ENCODE measurements at places on chromosomes 16 and 17.

DNA sequence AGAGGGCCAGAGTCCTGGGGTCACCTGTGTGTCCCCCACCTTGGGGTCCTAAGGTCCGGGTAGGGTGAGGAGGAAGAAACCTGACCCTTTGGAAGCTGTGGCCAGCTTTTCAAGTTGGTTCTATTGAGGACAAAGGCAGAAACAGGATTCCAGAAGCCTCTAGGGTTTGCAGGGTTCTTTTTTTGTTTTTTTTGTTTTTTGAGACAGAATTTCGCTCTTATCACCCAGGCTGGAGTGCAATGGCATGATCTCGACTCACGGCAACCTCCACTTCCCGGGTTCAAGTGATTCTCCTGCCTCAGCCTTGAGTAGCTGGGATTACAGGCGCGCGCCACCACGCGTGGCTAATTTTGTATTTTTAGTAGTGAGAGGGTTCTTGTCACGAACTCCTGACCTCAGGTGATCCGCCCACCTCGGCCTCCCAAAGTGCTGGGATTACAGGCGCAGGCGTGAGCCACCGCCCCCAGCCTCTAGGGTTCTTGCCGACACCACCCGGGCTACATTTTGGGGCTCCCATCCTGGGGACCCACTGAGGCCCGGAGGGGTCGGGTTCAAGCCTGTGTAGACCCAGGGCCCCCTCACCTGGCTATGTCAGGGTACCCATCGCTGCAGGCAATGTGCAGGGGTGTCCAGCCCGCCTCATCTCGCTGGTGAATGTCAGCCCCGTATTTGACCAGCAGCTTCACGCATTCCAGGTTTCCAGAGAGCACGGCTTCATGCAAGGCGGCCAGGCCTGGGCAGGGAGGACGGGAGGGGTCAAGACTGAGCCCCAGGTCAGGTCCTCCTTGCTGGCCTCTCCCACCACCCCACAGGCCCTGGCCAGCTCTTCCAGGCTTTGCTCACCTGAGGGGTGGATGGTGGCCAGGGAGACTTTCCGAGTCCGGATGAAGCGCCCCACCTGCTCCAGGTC is 674 bp downstream of the PPP1R27 start:
- no peak for DNase-seq

- no peak for DNase-seq
These were observed 59.0 kb downstream of the ARHGAP17 start for GRCh38 chr16:24955975-24956731.

GRCh38 chr17:19308398-19308797 is 54.1 kb downstream of the B9D1 start:
- DNase-seq, result no peak

- DNase-seq, result no peak
These were observed 35.0 kb downstream of the GPT2 start for GRCh38 chr16:46918905-46919792.

GRCh38 chr17:65062171-65062915 is 5.8 kb upstream of the GNA13 start:
- DNase-seq, result no peak

GRCh38 chr17:5506307-5506706 is 19.9 kb downstream of the MIS12 start:
- no peak for DNase-seq

- peak; percentile 81 for DNase-seq
These were observed at the start of gene DYNC1LI2 for GRCh38 chr16:66751303-66751991. Gene DYNC1LI2 (minus strand): TSS chr16:66751609. CDS start chr16:66751591, 18 bp downstream.

DNA sequence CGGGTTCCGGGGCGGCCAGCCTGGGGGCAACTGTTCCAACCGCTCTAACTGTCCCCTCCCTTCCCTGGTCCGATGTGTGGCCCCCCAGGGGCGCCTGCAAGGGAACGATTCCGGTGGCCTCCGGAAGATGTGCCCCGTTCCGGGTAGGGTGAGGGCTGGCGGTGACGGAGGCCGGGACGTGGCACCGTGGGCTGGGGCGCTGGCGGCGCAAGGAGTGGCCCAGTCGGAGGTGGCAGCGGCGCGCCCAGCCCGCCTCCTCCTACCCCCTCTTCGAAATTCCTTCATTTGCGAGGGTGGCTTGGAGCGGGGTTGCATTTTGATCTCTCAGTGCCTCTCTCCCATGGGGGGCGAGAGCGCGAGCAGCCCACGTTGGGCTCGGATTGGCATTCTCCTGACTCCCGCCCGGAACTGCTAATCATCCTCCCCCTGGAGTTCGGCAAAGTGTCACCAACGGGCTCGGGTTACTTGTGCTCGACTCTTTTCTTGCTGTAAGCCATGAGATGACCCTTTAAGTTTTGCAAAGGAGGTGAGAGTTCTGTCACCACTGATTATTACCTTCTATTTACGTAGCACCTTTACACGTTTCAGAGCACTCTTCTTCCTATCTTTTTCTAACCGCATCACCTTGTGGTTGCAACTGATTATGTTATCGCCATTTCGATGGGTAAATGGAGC is 622 bp downstream of the NDEL1 start:
- DNase-seq, result peak; percentile 39

- no peak for DNase-seq
These were observed 19.3 kb downstream of the ARHGAP23 start for GRCh38 chr17:38447502-38448085.

DNA sequence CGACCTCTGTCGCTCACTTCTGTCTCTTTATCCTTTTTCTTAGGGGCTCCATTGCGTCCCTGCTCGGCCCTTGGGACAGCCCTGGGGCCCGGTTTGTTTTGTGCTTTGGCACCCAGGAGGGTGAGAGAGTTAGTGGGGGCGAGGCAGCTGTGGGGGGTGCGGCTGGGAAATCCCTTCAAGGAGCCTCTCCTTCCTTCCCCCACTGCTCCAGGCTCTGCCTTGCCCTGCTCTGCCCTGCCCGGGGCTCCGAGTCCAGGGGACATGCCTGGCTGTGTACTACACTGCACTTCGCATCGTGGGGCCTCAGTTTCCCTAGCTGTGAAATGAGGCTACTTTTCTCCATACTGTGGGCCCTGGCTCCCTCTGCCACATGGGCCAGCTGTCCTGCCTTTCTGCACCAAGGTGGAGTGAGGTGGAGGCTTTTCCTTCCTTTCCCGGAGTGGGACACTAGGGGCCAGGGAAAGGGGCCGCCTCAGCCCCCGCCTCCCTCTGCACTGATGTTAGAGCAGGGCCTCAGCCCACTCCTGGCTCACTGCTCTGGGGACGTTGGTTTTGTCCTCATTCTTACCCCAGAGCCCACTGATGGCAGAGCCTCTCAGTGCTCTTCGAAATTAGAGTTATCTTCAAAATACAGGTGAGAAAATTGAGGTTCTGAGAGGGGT is 980 bp downstream of the LLGL1 start:
- peak; percentile 43 for DNase-seq

DNA sequence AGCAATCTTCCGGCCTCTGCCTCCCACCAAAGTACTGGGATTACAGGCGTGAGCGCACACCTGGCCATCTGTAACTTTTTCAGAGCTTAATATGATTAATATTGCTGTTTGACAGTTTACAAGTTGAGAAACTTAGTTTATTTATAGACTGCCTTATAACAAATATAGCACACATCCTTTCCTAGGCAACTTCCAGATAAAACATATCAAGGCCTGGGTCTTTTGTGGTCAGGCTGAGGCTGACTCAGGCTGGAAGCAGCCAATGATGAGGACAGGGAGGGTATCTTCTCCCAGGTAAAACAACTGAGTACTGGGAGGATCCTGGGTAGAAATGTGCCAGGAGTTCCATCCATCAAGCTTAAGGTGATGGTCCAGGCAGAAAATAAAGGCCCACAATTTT is 16.2 kb downstream of the LUC7L start:
- DNase-seq, result no peak

- no peak for DNase-seq
These were observed 42.2 kb downstream of the RPTOR start for GRCh38 chr17:80586846-80587228.

GRCh38 chr17:50184611-50185398 is 16.6 kb downstream of the COL1A1 start:
- peak; percentile 60 for DNase-seq

DNA sequence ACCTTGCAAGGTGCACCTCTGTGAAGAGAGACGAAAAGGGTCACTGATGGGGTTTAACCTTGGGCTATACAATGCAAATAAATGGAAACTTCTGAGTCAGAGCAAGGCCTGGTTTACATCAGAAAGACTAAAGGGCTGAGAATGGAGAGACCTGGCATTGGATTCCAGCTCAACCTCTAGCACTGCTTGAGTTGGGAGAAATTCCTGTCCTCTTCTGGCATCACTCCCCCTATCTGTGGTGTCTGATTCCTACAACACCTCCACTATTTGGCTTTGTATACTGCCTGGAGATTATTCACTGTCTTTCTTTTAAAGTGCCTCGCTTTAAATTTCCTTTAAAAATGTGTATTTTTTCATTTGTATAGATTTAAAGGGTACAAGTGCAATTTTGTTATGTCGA is 68.8 kb downstream of the GPR139 start:
- DNase-seq, result no peak

DNA sequence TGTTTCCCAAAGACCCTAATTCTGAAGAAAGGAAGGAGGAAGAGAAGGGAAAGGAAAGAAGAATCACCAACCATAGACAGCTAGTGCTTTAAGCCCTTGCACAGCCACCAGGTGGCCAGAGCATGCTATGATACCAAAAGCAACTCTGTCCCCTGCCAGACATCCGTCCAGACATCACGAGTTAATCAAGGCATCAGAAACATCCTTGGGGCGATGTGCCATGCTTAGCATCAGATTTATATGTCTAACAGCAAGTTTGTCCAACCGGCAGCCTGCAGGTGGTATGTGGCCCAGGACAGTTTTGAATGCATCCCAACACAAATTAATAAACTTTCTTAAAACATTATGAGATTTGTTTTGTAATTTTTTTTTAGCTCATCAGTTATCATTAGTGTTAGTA is 2.9 kb upstream of the CRYBA1 start:
- DNase-seq, result no peak

DNA sequence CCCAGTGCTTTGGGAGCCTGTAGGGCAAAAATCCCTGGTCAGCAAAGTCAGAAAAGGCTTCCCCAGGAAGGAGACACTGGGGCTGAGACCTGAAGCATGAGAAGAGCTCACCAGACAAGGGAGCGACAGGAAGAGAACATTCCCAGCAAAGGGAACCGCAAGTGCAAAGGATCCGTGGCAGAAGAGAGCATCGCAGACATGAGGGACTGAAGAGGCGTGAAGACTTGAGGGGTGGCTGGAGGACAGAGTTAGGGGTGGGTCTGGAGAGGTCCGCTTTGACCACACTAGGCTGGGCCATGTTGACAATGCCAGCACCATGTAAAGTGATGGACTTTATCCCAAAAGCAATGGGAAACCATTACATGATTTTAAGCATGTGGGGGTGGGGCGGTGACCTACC is 128.1 kb upstream of the IRX3 start:
- DNase-seq, result no peak

GRCh38 chr16:66510298-66510697 is 39.6 kb downstream of the TK2 start:
- DNase-seq, result no peak

DNA sequence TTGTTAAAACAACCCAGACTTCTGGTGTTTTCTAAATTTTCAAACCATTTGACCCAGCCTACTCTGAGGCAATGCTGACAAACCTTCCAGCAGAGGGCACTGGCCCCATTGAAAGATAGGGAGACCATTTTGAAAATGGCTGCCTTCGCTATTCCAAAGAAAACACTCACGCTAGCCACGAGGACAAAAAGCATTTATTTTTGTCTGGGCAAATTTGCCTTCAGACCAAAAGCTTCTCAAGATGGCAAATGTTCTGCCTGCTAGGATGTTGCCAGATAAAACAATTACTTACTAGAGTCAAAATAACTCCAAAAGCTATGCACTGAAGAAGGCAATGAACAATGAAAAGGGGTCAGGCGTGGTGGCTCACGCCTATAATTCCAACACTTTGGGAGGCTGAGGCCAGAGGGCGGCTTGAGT is 296.7 kb upstream of the IRX5 start:
- peak; percentile 1 for DNase-seq

DNA sequence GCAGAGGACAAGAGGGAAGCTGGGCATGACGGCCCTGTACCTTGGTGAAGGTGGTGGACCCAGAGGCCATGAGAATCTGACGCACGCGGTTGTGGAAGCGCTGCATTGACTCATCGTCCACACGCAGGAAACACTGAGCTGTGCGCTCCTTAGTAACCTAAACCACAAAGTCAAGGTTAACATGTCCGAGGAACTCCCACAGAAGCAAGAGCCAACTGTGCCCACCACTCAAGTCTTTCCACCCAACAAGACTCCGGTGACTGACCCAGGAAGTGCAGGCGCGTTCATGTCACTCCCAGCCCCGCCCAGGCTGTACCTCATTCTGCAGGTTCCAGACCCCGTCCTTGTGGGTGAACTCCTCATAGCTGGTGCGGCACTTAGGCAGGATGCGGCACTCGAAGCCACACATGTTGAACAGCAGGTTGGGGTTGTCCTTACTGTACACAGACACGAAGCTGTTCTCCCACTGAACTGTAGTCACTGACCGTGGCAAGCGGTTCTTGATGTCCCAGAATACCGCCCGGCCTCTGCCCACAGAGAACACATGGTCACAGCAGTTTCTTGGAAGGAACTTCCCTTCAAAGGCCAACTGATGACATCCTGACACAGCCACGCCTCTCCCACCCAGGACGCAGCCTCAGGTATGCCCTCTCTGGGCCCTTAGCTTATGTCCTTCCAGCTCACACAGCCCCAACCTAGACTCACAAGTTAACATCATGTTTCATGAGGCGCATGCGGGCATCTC is 11.5 kb downstream of the PRPF8 start:
- DNase-seq, result peak; percentile 11

DNA sequence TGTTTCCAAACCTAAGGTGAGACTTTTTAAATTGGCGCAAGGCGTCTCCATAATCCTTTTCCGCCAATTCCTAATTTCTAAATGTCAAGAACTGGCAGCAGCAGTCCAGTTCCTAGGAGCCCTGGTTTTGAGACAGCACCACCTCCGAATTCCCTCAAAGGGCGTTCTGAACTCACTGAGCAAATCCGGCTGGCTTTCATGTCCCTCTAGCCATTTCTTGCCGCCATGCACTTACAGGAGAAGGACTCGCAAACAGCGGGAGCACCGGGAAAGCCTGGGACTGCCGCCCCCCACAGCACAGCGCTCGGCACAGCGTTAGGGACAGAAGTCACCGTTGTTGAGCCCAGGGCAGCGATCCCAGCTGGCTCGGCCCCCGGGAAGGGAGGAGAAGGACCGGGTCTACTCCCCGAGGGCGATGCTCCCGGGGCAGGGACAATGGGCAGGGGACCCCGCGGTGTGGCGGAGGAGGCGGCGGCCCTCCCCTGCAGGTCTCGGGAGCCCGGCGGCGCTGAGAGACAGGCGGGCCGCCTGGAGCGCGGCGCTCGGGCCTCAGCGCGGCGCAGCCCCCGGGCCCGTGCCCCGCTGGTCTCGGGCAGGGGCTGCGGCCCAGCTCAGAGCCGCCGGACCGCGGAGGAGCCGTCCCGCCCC is 545 bp downstream of the ARHGAP17 start:
- peak; percentile 25 for DNase-seq
